Transverse colon (tissue), 4 donors: ENCODE measurements at places on chromosomes 12 and 14. TPM values are rescaled to one million over a fixed set of nuclear protein-coding genes. Genes with fewer than 3 reads are reported as not detected.

- H3K4me3 ChIP-seq = peak overlapping the region; percentile 73
- no peaks in the 10 kb centered on the region for H3K36me3 ChIP-seq
Measured at GRCh38 chr12:570435-570920, 92.8 kb downstream of the NINJ2 start.

DNA sequence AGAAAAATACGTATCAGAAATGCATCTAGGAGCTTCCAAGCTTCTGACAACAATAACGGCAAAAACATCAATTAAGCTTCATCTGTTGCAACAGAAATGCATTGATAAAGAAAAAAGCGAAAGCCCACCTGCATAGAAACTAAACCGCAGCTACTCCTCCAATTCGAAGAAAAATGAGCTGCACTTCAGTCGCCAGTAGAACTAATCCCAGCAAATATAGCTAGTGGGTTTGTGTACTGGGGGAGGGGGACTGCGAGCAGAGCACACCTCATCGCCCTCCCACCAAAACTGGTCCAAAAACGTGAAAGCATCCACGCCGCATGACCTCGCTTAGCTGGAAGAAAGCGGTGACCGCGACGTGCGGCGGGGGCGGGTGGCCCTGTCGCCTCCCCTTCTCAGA lies 1.2 kb downstream of the SLC35F4 start:
- no peaks in the 10 kb centered on the region for H3K36me3 ChIP-seq
- DNase-seq = no peak
- no peak overlapping the region for H3K27ac ChIP-seq
- no peaks in the 10 kb centered on the region for H3K4me1 ChIP-seq
- no peak overlapping the region for H3K4me3 ChIP-seq

DNA sequence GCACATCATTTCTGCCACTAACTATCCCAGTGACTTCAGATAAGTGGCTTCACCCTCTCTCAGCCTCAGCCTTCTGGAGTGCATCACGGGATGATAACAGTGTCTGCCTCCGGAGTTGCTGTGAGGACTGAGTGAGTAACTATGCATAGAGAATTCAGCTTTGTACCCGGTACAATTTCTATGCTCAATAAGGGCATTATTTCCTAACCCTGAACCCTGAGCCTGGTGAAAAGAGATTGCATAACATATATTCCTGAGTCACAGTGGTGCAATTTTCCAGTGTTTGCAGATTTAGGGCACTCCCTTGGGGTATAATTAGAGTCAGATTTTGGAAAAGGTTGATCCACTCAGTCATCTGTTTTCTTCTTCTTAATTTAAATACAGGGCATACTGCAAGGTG lies 181.1 kb downstream of the PTPN11 start:
- DNase-seq = no peak
- no peaks in the 10 kb centered on the region for H3K36me3 ChIP-seq
- no peaks in the 10 kb centered on the region for H3K4me1 ChIP-seq
- peaks cover 30% of the 10 kb centered on the region for H3K27me3 ChIP-seq
- H3K27ac ChIP-seq = no peak overlapping the region
- no peak overlapping the region for H3K4me3 ChIP-seq

- H3K36me3 ChIP-seq = no peaks in the 10 kb centered on the region
- H3K27me3 ChIP-seq = no peaks in the 10 kb centered on the region
- no peak for DNase-seq
- no peak overlapping the region for H3K4me3 ChIP-seq
- H3K27ac ChIP-seq = no peak overlapping the region
Measured at GRCh38 chr14:94473666-94474410, 2.2 kb downstream of the SERPINA9 start.

DNA sequence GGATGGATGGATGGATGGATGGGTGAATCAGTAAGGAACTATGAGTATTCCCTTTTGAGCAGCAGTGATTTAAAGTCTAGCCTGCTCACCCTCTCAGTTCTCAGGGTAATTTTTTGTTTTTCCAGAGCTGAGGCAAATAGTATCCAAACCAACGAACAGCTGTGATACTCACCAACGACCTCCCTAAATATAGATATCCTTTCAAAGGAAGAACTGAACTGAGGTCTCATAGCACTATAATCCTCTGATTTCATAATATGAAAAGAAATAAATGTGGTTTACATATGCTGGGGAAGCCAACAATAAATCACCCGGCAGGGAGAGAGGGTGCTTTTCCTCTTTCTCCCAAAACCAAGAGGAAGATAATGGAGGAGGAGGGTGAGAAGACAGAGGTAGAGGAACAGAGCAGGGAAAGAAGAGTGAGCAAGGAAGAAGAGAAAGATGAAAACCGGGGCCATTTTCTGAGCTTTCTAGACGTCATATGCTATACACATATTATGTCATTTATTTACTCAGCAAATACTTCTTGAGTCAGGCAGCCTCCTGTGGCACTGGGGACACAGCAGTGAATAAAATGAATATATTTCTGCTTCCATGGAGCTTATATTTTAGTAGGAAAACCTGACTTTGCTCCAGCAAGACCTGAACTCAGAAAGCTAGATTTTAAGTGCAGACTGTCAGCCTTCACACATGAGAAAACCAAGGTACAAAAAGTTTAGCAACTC lies 710.7 kb upstream of the TBX3 start:
- no peaks in the 10 kb centered on the region for H3K4me1 ChIP-seq
- H3K27me3 ChIP-seq = no peaks in the 10 kb centered on the region
- H3K4me3 ChIP-seq = no peak overlapping the region
- DNase-seq = no peak
- H3K36me3 ChIP-seq = no peaks in the 10 kb centered on the region

- no peak for DNase-seq
- H3K27me3 ChIP-seq = no peaks in the 10 kb centered on the region
- no peaks in the 10 kb centered on the region for H3K36me3 ChIP-seq
- no peak overlapping the region for H3K27ac ChIP-seq
- no peak overlapping the region for H3K4me3 ChIP-seq
Measured at GRCh38 chr12:32780071-32780470, 24.4 kb upstream of the YARS2 start.

The SLC6A13 gene
- not detected for total RNA-seq

DNA sequence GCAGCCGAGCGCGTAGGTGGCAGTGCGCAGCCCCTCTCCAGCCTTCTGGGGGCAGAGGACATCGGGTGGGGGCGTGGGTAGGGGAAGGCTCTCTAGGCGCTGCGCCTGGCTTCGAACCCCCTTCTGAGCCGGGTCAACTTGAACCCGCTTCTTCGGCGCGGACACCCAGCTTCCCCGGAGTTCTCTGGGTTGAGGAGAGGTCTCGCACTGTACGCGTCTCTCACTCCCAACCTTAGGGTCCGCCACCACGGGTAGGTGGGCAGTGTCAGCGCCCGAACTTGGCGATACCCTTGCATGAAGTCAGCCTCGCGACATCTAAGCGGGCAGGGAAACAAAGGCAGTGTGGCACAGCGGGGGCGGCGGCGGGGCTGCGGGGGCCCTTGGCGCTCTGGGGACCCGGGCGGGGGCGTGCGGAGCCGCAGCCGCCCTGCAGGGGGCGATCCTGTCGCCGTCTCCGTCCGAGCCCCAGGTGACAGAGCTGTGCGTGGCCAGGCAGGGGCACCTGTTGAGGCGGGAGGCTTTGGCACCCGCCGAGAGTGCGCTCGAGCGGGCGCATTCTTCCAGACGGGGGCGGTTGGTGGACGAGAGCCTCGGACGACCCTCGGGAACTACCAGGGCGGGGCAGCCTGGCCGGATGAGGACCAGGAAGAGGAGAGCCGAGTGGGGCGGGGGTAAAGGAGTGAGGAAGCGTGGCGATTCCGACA lies 1.1 kb downstream of the GALNT16 start:
- peak overlapping the region; percentile 23 for H3K27ac ChIP-seq
- H3K4me3 ChIP-seq = peak overlapping the region; percentile 49
- peaks cover 32% of the 10 kb centered on the region for H3K4me1 ChIP-seq
- H3K27me3 ChIP-seq = peaks cover 76% of the 10 kb centered on the region
- no peaks in the 10 kb centered on the region for H3K36me3 ChIP-seq

- H3K4me1 ChIP-seq = no peaks in the 10 kb centered on the region
- H3K27ac ChIP-seq = no peak overlapping the region
- no peaks in the 10 kb centered on the region for H3K27me3 ChIP-seq
- H3K4me3 ChIP-seq = no peak overlapping the region
- H3K36me3 ChIP-seq = no peaks in the 10 kb centered on the region
- peak; percentile 56 for DNase-seq
Measured at GRCh38 chr12:127677537-127678131, 589.3 kb upstream of the TMEM132C start.

DNA sequence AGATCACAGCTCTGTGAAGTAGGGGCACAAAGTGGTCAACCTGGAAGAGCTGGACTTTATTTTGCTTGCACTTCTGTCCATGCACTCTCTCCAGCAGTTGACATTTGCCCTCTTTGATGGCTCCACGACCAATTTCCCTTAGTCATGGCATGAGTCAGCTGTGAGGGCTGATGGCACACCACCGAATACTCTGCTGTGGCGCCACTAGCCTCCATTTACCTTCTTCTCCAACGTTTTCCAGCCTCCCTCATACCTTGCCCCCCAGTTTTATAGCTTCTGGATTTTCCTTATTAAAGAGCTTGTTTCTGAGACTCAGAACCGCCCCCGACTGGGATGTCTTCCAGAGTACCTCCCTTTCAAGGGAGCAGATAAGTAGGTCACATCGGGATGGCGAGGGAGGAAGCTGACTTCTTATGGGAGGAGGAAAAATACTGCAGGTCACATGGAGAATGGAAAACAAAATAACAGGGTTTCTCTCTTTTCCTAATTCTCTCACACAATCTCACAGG lies 17.6 kb downstream of the NINJ2 start:
- peaks cover 24% of the 10 kb centered on the region for H3K4me1 ChIP-seq
- H3K4me3 ChIP-seq = no peak overlapping the region
- no peaks in the 10 kb centered on the region for H3K36me3 ChIP-seq
- no peak for DNase-seq

GRCh38 chr12:95548056-95548538 lies 3.2 kb downstream of the USP44 start:
- H3K27me3 ChIP-seq = peaks cover 55% of the 10 kb centered on the region
- H3K27ac ChIP-seq = peak overlapping the region; percentile 38
- H3K36me3 ChIP-seq = no peaks in the 10 kb centered on the region
- H3K4me3 ChIP-seq = peak overlapping the region; percentile 85
- peaks cover 12% of the 10 kb centered on the region for H3K4me1 ChIP-seq

DNA sequence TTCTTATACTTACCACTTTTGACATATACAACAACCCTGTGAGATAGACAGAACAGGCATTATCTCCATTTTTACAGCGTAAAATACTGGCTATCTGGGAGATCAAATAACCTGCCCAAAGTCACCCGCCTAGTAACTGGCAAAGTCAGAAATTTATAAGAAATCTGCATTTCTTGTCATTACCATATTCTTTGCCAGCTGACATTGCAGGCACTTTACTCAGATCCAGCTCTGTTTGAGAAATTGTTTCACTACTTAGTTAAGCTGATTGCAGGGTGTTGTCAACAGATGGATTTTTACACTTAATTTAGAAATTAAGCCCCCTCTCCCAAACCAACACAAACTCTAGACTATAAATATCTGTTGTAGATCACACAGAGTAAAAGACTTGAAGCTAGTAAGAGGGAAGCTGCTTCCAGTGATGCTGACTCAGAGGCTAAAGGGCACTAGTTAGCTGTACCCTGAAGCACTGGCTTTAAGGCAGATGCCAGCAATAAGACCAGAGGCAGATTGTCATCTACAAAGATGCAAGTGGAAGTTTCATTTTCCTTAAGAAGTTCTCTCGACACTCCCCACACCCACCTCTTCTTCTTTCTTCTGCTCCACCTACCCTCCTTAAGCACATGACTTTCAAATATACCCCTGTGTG lies 153.1 kb downstream of the ANO6 start:
- no peaks in the 10 kb centered on the region for H3K4me1 ChIP-seq
- no peaks in the 10 kb centered on the region for H3K27me3 ChIP-seq
- H3K27ac ChIP-seq = no peak overlapping the region
- H3K36me3 ChIP-seq = peaks cover 2% of the 10 kb centered on the region
- H3K4me3 ChIP-seq = no peak overlapping the region

The RDH12 gene
- total RNA-seq = not detected

- H3K36me3 ChIP-seq = no peaks in the 10 kb centered on the region
- DNase-seq = no peak
- H3K4me3 ChIP-seq = no peak overlapping the region
- H3K27me3 ChIP-seq = peaks cover 6% of the 10 kb centered on the region
- H3K4me1 ChIP-seq = no peaks in the 10 kb centered on the region
Measured at GRCh38 chr14:94673781-94674231, 61.6 kb downstream of the SERPINA3 start.

GRCh38 chr12:40215982-40216381 lies 8.8 kb upstream of the LRRK2 start:
- no peak overlapping the region for H3K27ac ChIP-seq
- H3K4me1 ChIP-seq = no peaks in the 10 kb centered on the region
- H3K36me3 ChIP-seq = no peaks in the 10 kb centered on the region
- no peak for DNase-seq
- no peak overlapping the region for H3K4me3 ChIP-seq
- no peaks in the 10 kb centered on the region for H3K27me3 ChIP-seq

GRCh38 chr12:43151441-43151981 lies 400.5 kb downstream of the ADAMTS20 start:
- H3K4me1 ChIP-seq = no peaks in the 10 kb centered on the region
- H3K36me3 ChIP-seq = no peaks in the 10 kb centered on the region
- DNase-seq = no peak
- H3K27me3 ChIP-seq = no peaks in the 10 kb centered on the region

DNA sequence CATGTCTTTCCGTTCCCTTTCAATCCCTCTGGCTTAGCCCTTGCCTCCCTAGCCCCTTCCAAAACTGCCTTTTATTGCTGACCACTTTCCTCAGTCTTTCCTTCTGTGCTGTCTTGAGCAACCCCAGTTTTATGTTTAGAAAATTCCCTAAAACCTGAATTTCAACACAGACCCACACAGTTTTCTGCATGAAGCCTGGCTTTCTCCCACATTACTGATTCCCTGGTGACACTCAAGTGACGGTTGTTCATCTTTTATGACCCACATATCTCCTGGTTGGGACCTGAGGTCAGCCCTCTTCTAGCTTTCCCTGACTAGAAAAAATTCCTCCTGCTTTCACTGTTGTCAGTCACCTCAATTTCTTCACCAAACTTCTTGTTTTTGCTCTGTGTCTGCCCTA lies 21.0 kb downstream of the FGD4 start:
- no peak overlapping the region for H3K27ac ChIP-seq
- DNase-seq = no peak
- no peaks in the 10 kb centered on the region for H3K27me3 ChIP-seq
- H3K4me3 ChIP-seq = no peak overlapping the region

- no peak overlapping the region for H3K4me3 ChIP-seq
- H3K27me3 ChIP-seq = no peaks in the 10 kb centered on the region
- no peaks in the 10 kb centered on the region for H3K4me1 ChIP-seq
- no peak overlapping the region for H3K27ac ChIP-seq
Measured at GRCh38 chr12:118166946-118167345, 31.0 kb downstream of the PEBP1 start.

DNA sequence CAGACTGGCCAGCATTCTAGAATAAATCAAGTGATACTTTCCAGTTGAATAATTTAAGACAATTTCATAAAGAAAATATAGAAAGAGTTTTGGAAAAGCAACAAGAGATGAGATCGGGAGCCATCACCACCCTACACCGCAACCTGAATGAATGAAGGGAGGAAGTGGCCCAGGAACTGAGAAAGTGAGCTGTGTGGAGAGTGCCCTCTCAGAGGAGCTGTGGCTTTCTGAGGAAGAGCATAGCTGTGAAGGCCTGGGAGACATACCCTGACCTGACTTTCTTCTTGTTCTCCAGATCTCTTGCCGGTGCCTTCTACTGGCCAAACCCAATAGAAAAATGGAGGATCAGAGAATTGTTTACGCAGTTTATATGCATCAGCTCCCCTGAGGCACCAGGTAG lies 79.3 kb upstream of the TSPAN8 start:
- no peak overlapping the region for H3K27ac ChIP-seq
- no peaks in the 10 kb centered on the region for H3K27me3 ChIP-seq
- no peaks in the 10 kb centered on the region for H3K4me1 ChIP-seq

The ATN1 gene
- 59.1 TPM for total RNA-seq
